ENCODE measurements at places on chromosomes 11 and 22. TPM values are rescaled to one million over a fixed set of nuclear protein-coding genes. Genes with fewer than 3 reads are reported as not detected.

The POU2AF2 gene
- total RNA-seq: not detected

GRCh38 chr11:7591107-7591894, 77.5 kb downstream of the PPFIBP2 start:
- H3K4me1 ChIP-seq: peaks cover 15% of the 10 kb centered on the region
- no peak overlapping the region for H3K4me3 ChIP-seq
- DNase-seq: no peak
- H3K36me3 ChIP-seq: no peaks in the 10 kb centered on the region

DNA sequence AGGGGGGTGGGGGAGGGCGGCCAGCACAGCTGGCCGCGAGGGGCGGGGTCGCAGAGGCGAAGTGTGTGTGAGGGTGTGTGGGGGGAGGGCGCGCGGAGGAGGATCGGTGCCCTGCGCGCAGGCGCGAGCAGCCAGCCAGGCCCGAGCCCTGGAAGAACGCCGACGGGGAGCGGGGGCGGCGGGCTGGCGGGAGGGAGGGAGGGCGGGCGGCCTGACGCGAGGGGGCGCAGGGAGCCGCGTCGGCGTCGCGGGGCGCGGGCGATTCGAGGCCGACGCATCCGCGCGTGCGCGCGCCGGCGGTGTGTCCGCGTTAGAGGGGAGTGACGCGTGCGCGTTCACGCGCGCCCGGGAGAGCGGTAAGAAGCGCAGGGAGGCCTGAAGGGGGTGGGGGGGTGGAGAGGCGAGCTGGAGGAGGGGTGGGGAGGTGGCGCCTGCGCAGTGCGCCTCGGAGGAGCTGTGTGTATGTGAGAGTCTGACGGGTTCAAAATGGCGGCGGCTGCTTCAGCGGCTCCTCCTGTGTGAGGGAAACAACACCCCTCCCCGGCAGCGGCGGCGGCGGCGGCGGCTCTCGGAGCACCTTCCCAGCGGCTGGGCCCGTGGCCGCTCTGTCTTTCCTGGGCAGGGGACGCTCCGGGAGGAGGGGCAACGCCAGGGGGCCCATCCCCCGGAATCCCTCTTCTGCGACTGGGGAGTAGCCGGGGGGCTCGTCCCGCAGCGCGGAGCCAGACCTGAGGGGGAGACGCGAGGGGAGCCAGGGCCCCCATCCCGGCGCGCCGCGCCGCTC, at the start of gene KDM2A:
KDM2A (plus strand) TSS at position 463 of the 784 bp plus-strand sequence. CDS start 2,054 bp downstream, outside the sequence.
- H3K36me3 ChIP-seq: no peaks in the 10 kb centered on the region
- H3K27me3 ChIP-seq: no peaks in the 10 kb centered on the region
- H3K4me3 ChIP-seq: peak within 1 kb of the TSS; percentile 96
- peak; percentile 96 for DNase-seq

DNA sequence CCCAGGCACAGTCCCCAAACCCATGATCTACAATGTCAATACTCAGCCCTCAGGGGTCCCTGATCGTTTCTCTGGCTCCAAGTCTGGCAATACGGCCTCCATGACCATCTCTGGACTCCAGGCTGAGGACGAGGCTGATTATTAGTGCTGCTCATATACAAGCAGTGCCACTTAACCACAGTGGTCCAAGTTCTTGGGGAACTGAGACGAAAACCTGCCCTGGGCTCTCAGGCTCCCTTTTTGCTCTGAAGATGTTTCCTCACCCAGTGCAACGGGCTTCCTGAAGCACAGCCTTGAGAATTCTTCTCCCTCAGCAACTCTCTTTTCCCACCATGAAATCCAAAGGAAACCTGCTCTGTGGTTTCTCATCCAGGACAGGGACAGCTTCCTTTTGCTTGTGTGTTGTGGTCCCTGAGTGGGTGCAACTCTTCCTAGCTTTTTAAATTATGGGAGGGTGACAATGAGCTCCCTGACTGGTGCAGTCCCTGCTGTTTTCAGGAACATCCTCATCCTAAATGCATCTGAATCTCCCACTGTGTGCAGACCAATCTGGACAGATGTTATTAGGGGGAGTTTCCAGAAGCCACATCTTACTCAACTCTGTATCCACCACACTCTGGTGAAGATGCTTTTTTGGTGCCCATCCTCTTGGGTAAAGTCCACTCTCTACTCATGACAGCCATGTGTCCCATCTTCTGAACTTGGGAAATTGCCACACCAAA, 30.6 kb upstream of the IGLL5 start:
- no peaks in the 10 kb centered on the region for H3K27me3 ChIP-seq
- no peak overlapping the region for H3K27ac ChIP-seq
- H3K4me1 ChIP-seq: no peaks in the 10 kb centered on the region
- no peak overlapping the region for H3K4me3 ChIP-seq

DNA sequence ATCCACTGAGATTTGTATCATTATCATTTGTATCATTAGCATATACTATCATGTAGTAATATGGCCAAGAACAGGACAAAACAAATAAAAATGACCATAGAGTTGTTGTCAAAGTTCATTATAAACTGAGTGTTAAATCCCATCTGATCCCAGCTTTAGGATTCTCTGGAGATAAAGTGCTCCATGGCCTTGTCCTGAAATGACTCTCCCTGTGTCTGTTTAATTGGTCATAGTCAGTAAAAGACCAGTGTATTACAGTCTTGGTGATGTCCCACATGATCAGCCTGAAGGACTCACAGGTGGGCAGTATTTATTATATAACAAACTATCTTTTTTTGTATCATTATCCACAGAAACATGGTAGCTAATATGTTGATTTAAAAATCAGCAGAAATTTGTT, 361.6 kb downstream of the TMEM135 start:
- H3K4me1 ChIP-seq: no peaks in the 10 kb centered on the region
- no peak overlapping the region for H3K27ac ChIP-seq
- H3K27me3 ChIP-seq: no peaks in the 10 kb centered on the region
- no peak for DNase-seq
- H3K36me3 ChIP-seq: no peaks in the 10 kb centered on the region

GRCh38 chr11:60625262-60625661, 74.2 kb upstream of the MS4A8 start:
- no peaks in the 10 kb centered on the region for H3K36me3 ChIP-seq
- H3K27me3 ChIP-seq: no peaks in the 10 kb centered on the region
- H3K4me1 ChIP-seq: no peaks in the 10 kb centered on the region

- no peaks in the 10 kb centered on the region for H3K36me3 ChIP-seq
- no peaks in the 10 kb centered on the region for H3K27me3 ChIP-seq
- peaks cover 22% of the 10 kb centered on the region for H3K4me1 ChIP-seq
- DNase-seq: no peak
- H3K27ac ChIP-seq: no peak overlapping the region
Observed at GRCh38 chr11:76736773-76737495, 46.2 kb upstream of the TSKU start.

GRCh38 chr11:123654566-123655081, at the start of gene SCN3B:
Gene SCN3B, minus strand, starts transcription at chr11:123654624. Its CDS starts 823 bp downstream, at chr11:123653801.
- H3K27ac ChIP-seq: peak within 1 kb of the TSS; percentile 32
- peaks cover 10% of the 10 kb centered on the region for H3K4me1 ChIP-seq
- no peak for DNase-seq
- H3K36me3 ChIP-seq: no peaks in the 10 kb centered on the region
- peak within 1 kb of the TSS; percentile 55 for H3K4me3 ChIP-seq

The OR8G5 gene
- not detected for total RNA-seq

Data from esophagus squamous epithelium (tissue), 5 donors.